ENCODE measurements at places on chromosomes 16 and 17.

- no peak for DNase-seq
Observed at GRCh38 chr17:74623693-74624093, at the start of gene CD300E. Gene CD300E, minus strand, starts transcription at chr17:74623738. Its CDS starts 117 bp downstream, at chr17:74623621.

DNA sequence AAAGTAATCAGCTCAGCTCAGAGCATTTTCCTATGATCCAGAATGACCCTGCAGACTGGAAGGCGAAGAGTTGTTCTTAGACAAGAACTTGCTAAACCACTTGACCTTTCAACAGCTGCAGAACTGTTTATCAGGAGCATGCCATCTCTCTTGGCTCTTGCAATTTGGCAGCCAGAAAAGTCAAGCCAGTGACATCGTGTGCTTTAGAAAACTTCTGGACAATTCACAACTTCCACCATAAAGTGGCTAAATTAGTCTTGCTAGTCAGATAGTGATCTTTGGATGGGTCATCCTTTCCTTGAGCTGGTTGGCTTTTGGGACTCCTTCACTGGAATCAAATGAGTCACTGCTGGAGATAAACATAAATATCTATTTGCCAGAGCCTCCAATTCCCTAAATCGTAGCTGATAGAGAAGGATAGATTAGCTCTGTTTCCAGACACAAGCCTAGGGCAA lies 146.5 kb downstream of the MAP2K6 start:
- DNase-seq, result no peak

DNA sequence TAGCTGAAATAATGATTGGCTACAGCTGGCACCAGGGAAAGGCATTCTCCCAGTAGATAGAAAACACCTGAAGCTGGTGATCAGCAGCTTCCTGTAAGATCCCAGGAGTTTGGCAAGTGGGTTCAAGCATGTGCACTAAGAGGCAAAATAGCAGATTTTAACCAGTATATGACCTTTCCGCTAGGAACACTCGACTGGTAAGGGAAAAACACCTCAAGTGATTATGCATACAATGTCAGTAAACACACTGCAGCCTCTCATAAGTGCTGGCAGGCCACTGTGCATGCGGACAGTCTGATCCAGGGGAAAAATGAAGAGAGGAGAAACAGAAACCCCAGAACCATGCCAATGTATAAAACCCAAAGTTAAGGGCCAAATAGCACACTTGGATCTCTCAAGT lies 49.0 kb upstream of the HLF start:
- DNase-seq, result no peak

DNA sequence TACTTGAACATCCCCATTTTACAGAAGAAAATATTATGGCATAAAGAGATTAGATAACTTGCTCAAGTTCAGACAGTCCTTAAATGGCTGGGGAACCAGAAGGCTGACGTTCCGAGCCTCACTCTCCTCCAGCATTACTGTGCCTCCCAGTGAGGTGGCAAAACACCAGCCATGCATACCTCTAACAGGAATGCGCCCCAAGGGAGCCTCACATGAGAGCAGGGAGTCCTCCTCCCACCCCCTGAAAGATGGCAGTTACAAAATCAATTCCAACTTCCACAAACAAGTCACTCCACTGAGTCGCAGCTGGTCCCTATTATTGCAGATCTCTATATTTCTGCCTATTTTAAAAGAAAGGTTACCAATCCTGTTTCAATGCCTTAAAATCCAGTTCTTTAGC lies 55.5 kb downstream of the ANKFY1 start:
- DNase-seq, result no peak

DNA sequence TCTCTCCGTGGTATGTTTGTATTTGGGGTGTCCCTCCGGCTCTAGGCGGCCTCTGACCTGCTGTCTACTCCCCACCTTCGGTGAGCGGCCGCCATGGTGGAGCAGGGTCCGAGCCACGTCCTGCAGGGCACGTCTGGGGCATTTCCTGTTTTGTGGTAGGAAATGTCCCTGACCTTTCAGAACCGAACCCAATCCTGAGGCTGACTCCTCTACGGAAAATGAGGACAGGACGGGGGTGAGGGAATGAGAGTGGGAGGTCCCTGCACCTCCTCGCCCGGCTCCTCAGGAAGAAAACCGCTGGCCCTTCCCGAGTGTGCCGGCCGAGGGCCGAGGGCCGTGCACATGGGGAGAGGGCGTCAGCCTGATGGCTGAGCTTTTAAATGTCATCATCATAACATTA lies 45.8 kb downstream of the WDR45B start:
- no peak for DNase-seq
